ENCODE measurements at places on chromosomes 12 and 14.

GRCh38 chr14:61461808-61462275 lies 140.5 kb downstream of the PRKCH start:
- DNase-seq, result no peak

- no peak for DNase-seq
Observed at GRCh38 chr12:121740847-121741246, 28.3 kb downstream of the TMEM120B start.

DNA sequence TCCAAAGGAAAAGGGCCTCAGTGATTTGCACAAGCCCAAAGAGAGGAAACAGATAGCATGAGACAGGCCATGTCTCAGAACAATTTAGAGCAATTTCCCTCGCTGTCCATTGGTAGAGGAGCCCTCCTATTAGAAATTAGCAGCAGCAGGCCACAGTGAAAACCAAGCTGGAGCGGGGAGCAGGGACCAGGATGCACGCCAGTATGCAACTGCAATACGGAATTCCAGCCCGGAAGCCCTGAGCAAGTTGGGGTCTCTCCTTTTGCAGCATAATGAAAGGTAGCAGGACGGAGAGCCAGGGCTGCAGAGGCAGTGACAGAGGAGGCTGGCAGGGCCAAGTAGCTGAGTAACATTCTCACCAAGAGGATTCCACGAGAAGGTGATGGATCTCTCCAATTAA lies 84.9 kb upstream of the CLMN start:
- no peak for DNase-seq

GRCh38 chr14:99146616-99147365 lies 125.2 kb downstream of the BCL11B start:
- no peak for DNase-seq

DNA sequence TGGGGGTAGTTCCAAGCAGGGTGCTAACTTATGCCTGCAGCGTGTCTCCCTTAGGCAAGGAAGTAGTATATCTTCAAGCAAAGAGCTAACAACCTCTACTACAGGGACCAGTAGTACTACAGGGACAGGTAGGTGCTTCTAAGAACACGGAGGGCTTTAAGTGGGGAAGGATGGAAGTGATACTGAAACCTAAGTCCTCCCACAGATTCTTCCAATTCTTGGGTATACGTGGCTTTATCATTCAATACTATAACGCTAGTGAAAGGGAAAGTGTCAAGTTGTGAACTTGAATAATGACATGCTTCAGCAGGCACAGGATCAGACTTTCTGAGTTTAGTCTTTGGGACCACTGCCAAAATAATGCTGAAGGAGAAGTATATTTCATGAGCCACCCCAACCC lies 241.7 kb downstream of the CEP128 start:
- no peak for DNase-seq

DNA sequence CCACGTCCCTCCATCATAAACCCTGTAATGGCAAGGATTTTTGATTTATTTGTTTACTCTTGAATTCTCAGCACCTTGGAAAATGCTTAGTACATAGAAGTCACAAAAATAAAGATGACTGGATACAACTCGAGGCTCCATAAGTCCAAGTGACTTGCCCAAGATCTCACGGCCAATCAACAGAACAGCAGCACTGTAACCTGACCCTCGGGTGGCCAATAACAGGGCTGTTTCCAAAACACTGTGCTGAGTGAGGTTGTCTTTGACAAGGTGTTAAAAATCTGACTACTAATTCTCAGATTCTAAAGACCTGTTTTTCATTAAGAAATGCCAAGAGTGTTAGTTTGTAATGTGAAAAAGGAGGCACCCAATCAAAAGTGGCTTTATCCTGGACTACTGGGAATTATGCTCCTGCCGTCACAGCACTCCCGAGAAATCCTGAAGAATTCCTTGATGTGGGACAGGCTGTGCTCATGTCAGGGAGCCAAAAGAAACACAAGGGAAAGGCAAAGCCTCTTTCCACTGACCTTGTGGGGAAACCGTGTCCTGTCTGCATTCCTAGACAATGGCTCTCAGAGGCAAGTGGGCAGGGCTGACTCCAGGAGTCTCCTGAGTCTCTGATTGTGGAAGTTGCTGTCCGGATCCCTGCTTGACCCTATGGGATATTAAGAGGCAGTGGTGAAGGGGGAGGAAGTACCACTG lies 204.7 kb upstream of the PELI2 start:
- no peak for DNase-seq

DNA sequence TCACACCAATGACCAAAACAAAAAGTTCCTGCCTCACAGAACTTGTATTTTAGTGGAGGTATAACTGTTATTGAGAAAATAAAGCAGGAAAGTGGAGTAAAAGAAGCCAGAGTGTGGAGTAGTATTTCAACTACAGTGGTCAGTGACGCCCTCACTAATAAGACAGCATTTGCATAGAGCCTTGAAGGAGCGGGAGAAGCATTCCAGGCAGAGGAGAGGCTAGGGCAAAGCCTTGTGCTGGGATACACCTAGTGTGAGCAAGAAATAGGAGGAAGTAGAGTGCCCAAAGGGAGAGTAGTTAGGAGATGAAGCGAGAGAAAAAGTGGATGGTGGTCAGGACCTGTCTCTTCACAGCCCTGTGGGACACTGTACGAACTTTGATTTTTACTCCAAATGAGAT lies 107.8 kb downstream of the CRACR2A start:
- no peak for DNase-seq

- no peak for DNase-seq
Observed at GRCh38 chr12:32366714-32367113, 32.6 kb upstream of the FGD4 start.

DNA sequence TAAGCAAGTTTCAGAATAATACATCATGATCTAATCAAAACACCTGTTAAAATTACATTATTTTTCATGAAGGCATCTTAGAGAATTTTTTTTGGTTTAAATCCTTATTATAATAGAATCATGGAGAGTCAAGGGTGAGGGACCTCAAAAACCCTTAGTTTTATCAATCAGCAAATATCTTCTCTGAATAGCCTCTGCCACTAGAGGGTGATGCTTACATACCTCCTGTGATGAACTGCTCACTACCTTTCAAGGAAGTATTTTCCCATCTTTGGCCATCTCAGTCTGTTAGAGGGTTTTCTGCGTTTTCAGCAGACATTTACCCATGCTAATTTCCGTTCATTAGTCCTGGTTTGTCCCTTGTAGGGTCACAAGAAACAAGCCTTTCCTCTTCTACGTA lies 200.2 kb downstream of the TRHDE start:
- DNase-seq, result no peak

DNA sequence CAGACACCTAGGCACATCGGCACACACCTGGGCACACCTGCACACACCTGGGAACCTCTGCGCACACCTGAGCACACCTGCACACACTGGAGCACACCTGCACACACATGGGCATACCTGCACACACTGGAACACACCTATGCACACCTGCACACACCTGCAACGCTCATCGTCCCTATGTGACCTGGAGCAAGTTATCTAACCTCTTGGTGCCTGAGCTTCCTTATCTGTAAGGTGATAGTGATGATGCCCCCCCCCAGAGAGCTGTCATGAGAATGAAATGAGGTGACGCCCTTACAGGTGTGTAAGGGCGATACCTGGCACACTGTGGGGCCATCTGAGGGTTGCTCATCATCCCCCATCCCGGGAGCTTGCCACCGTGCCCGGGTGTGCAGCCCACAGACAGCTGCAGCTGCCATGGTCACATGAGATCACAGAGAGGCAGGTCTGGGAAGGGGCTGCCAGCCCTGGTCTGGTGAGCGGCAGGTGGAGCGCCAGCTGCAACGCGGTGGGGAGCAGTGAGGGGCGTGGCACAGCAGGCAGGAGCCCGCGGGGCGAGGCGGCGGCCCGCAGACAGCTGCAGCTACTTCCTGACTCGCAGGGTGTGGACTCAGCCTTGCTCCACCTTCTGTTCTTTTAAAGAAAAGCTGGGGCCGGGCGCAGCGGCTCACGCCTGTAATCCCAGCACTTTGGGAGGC lies 59.9 kb upstream of the FBRSL1 start:
- DNase-seq, result no peak

GRCh38 chr14:84877061-84877460 lies 652.9 kb upstream of the FLRT2 start:
- no peak for DNase-seq
